ENCODE measurements at places on chromosomes 2 and 18.

- no peak for DNase-seq
Measured at GRCh38 chr18:79596446-79597175, 83.0 kb upstream of the CTDP1 start.

DNA sequence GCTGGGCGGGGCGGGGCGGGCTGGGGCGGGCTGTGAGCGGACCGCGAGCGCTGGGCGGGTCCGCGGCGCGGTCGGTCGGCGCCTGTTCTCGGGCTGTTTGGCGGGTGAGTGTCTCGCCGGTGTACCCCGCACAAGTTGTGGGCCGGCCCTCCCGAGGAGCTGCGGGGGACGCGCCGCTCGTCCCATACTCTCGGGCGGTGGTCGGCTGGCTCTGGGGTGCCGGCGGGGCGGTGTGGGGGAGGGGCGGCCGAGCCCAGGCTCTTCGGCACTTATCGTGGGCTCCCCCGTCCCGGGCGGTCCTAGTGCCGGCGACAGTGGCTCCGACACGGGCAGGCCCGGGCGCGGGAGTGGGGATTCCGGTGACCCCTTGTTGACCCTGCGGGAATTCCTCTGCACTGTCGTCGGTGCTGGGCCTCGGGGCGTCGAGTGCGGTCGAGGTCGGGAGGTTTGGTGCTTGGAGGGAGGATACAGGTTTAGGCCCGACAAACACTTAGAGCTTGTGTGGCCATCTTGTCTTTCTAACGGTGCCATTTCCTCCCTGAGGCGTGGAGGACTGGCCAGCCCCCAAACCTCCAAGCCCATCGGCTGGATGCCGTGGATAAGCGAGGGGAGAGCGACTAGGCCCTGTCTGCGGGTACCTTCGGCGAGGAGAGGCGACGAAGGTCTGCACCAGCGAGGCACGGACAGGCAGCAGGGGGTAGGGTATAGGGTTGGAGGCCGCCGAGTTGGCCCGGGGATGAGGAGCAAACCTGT lies at the start of gene SEPTIN2:
SEPTIN2 (plus strand) TSS at position 47 of the 753 bp plus-strand sequence. CDS start 8,308 bp downstream, outside the sequence.
- no peak for DNase-seq

GRCh38 chr2:143477714-143478443 lies 348.7 kb downstream of the ARHGAP15 start:
- DNase-seq = no peak

- DNase-seq = no peak
Measured at GRCh38 chr2:7953195-7953594, 728.7 kb upstream of the ID2 start.

- DNase-seq = no peak
Measured at GRCh38 chr18:7233134-7233810, 2.4 kb downstream of the LRRC30 start.

DNA sequence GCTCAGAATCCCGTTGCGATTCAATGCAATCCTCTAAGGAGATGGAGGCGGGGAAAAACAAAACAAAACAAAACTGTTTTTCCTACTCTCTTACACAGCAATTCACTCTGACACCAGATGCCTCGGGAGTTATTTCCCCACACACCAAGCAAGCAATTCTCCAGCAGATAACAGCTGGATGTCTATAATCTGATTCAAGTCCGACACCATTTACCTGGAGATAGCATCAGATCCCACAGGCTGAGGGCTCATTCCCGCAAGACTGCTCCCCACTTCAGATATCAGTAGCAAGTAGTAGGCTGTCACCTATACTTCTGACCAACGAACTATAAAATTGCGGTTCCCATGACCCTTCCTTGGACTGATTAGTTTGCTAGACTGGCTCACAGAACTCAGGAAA lies 58.7 kb downstream of the DTNB start:
- peak; percentile 37 for DNase-seq

- DNase-seq = no peak
Measured at GRCh38 chr2:55176094-55176415, 56.0 kb downstream of the CLHC1 start.

- no peak for DNase-seq
Measured at GRCh38 chr2:8242739-8243138, 439.1 kb upstream of the ID2 start.

DNA sequence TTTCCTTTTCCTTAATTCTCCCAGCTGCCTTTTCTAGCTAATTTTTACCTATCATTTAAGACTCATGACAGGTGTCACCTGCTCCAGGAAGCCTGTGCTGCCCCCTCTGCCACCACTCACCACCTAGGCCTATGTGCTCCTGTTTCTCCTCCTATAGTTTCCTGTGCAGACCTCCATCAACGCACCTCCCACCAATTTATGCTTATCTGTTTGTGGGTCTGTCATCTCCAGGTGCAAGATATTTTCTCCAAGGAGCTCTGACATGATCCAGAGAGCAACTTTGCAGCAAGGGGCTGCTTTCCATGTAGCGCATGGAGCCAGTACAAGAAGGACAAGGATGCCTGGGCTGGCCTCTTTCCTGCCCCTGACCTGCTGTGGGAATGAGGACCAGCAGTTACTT lies 42.7 kb downstream of the SLC4A5 start:
- DNase-seq = no peak

GRCh38 chr18:13382954-13383827 lies 164.6 kb downstream of the LDLRAD4 start:
- no peak for DNase-seq

GRCh38 chr2:191578031-191578430 lies 99.9 kb upstream of the NABP1 start:
- no peak for DNase-seq

- DNase-seq = peak; percentile 15
Measured at GRCh38 chr2:68715353-68716041, 19.1 kb upstream of the ARHGAP25 start.

DNA sequence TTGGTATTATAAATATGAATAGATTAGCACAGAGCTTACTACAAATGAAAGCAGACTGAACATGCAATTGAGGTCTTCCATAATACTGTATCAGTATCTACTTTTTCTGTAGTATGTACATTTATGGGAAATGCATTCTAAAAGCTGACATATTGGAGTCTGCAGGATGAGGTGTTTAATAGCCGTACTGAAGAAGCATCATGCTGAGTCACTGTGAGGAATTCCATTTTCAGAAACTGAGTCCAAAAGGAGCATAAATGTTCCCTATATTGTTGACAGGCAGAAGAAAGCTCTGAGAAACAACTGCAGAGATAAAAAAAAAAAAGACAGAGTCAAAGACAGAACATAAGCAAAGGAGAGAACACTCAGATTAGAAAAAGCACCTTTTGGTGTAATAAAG lies 366.7 kb upstream of the SPHKAP start:
- no peak for DNase-seq

Measured in smooth muscle cell of the brain vasculature (primary cell).